ENCODE measurements at places on chromosomes 1 and 21.

- no peak for DNase-seq
Observed at GRCh38 chr1:208599063-208599462, 354.9 kb upstream of the PLXNA2 start.

DNA sequence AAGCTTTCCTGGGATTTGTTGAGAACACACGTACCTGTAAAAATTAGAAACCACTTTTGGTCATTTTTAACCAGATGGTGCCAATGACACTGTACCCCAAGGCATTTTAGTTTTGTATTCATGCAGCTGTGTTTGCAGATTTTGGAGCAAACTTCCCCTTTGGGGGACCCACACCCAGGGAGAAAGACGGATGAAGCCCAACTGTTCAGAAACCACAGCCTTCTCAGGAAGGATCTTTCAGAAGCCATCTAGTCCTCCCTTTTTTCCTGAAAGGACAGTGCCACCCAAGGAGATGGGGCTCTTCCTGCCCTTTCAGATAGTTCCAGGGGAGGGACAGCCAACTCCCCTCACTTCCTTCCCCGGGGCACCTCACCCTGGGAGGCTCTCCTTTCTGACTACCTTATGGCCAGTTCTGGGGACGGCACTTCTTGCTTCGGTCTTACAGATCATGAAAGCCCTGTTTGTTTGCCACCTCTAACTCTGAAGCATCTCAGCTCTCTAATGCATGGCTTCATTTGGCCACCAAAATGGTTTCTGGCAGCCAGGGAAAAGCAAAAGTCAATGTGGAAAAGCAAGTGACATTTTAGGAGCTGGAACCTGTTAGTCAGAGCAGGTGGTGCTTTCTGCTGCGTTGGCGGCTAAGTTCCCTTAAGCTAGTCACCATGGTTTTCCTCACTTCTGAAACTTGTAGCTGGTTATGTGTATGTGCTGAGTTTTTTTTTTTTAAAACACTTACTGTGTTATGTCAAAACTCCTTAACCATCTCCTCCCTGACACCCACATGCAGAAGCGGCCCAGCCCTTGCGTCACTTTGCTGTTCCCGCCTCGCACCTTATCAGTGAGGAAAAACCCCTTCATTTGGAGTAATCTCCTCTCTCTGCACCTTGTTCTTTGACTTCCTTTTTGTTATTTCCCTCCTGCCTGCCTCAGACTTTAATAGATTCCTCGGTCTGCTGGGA lies 10.1 kb downstream of the TMCC2 start:
- no peak for DNase-seq

GRCh38 chr1:22410928-22411495 lies 40.6 kb upstream of the ZBTB40 start:
- DNase-seq = no peak

DNA sequence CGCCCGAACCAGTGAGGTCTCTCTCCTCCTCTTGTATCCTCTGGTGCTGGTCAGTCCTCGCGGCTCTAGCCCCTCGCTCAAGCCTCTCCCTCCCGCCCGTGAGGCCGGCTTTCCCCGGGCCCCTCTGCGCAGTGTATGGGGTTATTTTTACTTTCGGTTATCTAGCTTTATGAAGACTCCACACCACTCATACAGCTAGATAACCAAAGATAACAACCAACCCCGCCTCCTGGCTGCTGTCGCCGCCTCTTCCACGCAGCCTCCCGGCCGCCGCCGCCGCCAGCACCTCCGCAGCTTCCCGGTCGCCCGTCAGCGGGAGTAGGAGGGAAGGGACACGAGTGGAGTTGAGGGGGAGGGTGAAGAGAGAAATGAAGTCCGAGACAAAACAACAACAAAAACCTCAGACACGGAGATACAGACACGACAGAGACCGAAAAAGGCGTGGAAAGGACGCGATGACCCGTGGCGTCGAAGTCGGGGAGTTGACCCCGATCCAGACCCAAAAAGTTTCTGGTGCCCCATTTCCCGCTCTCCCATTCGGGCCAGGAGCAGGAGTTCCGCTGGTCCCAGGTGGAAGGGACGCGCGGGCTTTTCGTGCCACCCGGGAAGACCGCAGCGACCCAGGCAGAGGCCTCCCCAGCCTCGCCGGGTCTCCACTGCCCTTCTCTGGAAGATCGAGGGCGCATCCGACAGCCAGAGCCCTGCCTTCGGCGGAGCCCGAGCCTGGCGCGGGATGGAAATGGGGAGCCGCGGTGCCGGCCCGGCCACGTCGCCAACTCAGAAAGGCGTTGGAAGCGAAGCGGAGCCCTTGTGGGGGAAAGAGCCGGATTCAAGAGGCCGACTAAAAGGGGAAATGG lies 51.4 kb downstream of the RHBG start:
- DNase-seq = no peak

DNA sequence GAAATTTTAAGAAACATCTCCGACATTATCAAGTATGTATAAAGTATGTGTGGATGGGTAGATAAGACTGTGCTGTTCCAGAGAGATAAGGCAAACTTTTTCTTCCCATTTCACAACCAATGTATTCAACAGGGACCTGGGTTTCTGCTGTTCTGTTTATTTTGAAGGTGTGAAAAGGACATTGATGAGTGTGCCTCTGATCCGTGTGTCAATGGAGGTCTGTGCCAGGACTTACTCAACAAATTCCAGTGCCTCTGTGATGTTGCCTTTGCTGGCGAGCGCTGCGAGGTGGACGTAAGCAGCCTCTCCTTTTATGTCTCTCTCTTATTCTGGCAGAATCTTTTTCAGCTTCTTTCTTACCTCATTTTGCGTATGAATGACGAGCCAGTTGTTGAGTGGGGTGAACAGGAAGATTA lies 174.0 kb downstream of the CRB1 start:
- no peak for DNase-seq

DNA sequence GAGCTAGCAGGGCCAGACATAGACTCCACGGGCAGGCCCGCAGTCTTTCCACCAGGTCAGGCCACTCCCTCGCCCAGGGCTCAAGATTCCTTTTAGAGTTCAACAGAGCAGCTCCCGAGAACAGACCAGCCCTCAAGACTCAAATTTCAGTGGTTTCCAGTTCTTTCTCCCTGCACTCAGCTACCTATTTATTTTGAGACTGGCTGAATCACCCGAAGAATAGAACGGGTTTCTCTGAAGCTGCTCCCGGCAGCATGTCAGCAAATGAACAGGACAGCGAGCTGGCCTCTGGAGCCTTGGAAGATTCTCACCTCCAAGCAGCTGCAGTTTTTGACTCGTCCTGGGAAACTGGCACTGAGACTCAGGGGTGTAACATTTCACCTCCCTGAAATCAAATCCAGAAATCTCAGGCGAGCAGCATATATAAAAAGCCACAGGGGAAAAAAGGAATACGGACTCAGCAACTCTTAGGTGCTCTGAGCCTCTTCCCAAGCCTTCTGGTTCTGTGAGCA lies 177.9 kb downstream of the CLIC6 start:
- DNase-seq = peak; percentile 78

DNA sequence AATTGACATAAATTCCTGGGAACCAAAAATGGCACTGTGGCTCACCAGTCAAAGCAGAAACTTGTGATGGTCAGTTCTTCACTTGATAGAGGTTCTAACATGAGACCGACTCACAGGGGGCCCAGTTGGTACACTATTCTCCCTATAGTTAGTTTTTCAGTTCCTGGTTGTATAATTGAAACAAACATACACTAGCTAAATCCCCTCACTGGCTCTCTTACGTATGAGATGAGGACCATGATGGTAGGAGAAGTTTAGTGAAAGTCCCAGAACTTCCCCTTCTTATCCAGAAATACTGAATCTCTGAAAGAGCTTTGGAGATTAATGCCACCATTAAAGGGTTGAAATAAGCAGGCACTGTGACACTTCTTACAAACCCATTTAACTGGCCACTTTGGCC lies 2.8 kb upstream of the S100B start:
- no peak for DNase-seq

- no peak for DNase-seq
Observed at GRCh38 chr21:34838956-34839820, 170.4 kb downstream of the CLIC6 start.

DNA sequence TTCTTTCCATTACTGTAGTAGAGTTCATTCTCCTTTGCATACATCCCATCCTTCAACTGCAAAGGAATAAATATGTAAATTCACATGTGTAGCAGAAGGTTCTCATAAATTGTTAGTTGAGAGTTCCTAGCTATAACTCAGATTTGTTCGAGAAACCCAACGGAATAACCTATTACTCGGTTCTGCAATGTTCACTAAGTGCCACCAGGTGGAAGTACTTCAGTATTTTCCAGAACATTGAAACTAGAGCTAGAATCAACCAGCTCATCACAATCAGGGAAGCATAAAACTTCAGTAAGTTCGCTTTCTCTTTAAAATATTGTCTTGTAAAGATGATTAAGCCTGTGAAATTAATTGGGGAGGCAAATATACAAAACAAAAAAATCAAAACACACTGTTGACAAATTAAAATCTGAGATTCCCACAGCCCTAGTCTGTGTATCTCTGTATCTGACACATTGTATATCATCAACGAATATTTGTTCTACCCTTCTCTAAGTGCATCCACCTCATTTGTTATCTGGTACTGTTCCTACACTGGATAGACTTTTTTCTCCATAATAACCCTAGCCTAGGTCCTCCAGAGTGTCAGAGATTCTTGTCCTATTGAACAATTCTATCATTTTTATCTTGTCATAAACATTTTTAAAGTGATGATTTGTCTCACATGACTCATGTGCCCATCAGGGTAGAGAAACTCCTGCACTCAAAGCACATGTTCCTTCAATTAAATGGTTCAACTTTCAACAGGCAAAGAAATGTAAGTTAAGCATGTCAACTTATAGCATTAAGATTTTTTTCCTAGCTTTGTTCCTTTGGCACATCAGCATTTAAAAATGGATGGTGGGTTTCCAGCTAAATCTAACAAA lies 31.9 kb downstream of the MROH9 start:
- peak; percentile 20 for DNase-seq

GRCh38 chr1:169271098-169271497 lies 96.5 kb downstream of the NME7 start:
- no peak for DNase-seq

DNA sequence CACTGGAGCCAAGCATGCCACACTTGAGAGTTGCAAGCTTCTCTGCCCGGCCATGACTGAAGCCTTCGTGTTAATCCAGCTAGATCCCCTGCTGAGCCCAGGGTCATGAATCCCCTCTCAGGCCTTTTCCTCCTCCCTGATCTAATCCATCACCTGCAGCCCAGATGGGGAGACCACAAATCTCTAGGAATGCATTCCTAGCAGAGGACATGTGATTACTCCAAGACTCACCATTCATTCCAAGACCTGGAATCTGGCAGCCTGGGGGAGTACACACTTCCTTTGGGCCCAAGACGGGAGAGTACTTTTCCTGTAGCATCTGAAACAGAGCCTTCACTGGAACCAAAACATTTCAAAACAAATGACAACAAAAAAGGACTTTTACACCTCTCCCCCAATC lies 269.3 kb upstream of the NFIA start:
- DNase-seq = peak; percentile 34

- DNase-seq = peak; percentile 87
Observed at GRCh38 chr1:234315091-234315541, 58.1 kb upstream of the COA6 start.

DNA sequence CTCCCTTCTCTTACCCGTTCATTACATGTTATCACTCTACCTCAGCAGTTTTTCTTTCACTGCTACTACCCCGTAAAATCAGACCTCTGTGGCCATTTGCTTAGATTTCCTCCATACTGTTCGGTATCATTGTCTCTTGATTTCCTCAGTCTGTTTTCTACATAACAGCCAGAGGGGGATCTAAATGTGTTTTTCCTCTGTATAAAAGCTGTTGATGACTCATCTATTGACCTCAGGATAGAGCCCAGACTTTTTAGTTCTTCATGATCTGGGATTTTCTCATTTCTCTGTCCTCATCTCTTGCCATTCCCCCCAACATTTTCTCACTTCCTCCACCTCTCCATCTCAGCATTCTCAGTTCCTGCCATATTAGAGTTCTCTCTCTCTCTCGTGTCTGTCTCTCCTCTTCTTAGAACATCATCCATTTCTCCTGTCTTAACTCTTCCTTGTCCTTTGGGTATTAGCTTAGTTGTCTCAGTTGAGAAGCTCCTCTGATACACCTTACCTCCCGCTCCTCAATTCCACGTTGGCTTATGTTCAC lies 10.5 kb downstream of the OTUD3 start:
- DNase-seq = peak; percentile 10

GRCh38 chr1:220287129-220287528 lies 14.9 kb upstream of the RAB3GAP2 start:
- DNase-seq = no peak

GRCh38 chr1:213266983-213267772 lies 216.1 kb downstream of the RPS6KC1 start:
- no peak for DNase-seq

DNA sequence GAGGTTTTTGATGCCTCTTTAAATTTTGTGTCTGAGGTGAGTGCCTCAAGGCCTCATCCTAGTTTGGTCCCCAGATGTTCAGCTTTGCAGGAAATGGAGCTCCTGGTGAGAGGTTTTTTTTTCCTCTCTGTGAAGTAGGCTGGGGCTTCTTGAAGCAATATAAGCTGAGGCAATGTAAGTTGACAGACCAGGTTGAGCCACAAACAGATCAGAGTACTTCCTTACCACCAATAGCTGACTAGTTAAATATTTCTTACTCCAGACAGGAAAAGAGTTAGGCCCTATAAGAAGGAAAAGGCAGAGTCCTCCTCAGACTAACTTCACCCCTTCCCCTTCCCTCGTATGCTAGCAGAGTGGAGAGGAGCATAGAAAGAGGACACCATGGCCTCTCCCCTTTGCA lies 341.0 kb downstream of the LMO4 start:
- DNase-seq = no peak

GRCh38 chr1:177044390-177044789 lies 120.1 kb downstream of the ASTN1 start:
- no peak for DNase-seq

DNA sequence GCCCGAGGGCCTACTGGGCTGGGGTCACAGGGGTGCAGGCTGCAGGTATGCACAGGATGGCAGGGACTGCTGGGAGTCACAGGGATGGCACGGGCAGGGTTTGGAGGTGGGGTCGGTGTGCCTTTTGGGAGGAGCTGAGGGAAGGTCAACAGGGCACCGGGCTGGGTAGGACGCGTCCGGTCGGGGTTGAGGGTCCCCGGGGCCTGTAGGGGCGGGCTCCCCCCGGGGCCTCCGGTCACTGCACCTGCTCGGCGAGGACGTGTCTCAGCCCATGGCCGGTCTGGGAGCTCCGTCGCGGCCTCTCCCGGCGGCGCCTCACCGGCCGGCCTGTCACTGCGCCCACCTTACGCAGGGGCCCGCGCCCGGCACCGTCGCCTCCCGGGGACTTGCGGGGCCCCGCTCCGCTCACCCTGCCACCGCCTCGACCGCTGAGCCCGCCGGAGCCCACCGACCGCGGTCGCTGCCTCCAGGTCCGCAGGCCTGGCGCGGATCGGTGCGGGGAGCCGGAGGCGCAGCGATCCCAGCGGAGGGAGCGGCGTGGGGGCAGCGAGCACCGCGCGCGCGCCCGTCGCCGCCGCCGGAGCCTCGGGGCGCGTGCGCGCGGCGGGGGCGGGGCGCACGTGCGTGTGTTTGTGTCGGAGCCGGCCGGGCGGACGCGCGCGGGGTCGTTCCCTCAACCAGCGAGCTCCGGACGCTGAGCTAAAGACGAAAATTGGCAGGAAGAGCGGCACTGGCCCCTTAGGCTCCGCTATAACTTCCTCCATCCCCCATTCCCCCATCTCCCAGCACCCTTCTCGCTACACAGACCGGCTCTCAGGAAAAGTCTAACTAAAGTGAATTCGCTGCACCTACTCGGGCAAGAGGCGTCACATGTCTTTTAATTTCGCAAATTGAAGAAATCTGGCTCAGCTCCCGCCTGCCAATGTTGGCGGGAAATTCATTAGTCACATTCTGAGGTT lies at the start of gene AMIGO1:
Gene AMIGO1 (minus strand): TSS at position 552 of the 959 bp plus-strand sequence. CDS start 815 bp downstream, outside the sequence.
- DNase-seq = peak; percentile 37

GRCh38 chr21:42213082-42213774 lies 5.7 kb upstream of the ABCG1 start:
- DNase-seq = no peak

GRCh38 chr1:48242141-48242736 lies 19.7 kb downstream of the SLC5A9 start:
- no peak for DNase-seq
